ENCODE measurements at places on chromosomes 7 and 10. TPM values are rescaled to one million over a fixed set of nuclear protein-coding genes. Genes with fewer than 3 reads are reported as not detected.

The TMEM178B gene
- 15.2 TPM for total RNA-seq

The PRSS37 gene
- not detected for total RNA-seq

The RET gene
- total RNA-seq, result 0.94 TPM

The PLPP4 gene
- 0.27 TPM for total RNA-seq

The OR2A25 gene
- not detected for total RNA-seq

The SEMA3E gene
- 0.70 TPM for total RNA-seq

The CUBN gene
- total RNA-seq, result 0.54 TPM

The PRSS2 gene
- not detected for total RNA-seq

The DPP6 gene
- total RNA-seq, result not detected

The NXPH1 gene
- total RNA-seq, result not detected

The PNLIPRP3 gene
- total RNA-seq, result not detected

The TET1 gene
- total RNA-seq, result 1.2 TPM

The PLEKHS1 gene
- not detected for total RNA-seq

The DNAH11 gene
- 0.51 TPM for total RNA-seq

Measured in cardiac septum (tissue), 1 donor.